ENCODE measurements at places on chromosomes 5 and 9.

DNA sequence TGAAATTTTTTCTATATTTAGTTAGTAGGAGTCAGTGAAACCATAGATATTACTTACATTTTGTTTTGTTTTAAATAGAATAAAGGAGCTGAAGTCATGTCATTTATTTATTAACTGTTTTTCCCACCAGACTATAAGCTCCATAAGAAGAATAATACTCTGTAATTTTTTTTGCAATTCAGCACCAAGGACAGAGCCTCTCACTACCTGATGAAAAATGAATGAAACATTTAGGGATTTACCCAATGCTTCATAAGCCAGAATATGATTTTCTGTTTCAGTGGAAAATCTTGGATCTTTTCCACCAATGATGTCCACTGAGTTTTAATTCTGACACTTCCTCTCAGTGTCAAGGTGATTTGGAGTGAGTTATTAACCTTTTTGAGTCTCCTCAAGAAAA, 624.9 kb upstream of the GRAMD2B start:
- DNase-seq = peak; percentile 36

DNA sequence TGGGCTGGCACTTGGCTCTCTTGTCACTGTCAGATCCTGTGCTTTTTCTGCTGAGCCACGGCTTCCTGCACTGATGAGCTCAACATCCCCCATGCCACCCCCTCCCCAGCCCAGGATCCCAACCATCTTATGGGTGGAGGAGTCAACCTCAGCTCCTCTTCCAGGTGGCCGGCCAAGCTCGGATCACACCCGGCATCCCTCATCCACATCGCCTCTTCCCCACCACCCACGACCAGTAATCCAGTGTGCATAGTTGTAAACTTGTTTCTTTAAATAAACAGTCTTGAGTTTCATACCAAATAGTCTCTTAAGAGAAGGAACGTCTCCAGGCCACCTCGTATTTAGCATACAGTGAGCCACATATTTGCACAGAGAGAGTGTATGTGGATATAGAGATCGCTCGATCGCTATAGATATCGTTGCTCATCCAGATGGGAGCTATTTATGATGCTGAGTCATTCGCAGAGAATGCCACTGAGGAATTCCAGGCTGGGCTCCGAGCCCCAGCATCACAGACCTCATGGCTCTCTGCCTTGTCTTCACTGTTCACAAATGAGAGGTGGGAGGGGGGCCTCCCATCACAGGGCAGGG, 61.8 kb upstream of the CPLX2 start:
- peak; percentile 95 for DNase-seq

GRCh38 chr9:114086607-114087006, 8.5 kb upstream of the AMBP start:
- DNase-seq = no peak

GRCh38 chr9:103301051-103301450, 305.9 kb downstream of the CYLC2 start:
- DNase-seq = no peak

DNA sequence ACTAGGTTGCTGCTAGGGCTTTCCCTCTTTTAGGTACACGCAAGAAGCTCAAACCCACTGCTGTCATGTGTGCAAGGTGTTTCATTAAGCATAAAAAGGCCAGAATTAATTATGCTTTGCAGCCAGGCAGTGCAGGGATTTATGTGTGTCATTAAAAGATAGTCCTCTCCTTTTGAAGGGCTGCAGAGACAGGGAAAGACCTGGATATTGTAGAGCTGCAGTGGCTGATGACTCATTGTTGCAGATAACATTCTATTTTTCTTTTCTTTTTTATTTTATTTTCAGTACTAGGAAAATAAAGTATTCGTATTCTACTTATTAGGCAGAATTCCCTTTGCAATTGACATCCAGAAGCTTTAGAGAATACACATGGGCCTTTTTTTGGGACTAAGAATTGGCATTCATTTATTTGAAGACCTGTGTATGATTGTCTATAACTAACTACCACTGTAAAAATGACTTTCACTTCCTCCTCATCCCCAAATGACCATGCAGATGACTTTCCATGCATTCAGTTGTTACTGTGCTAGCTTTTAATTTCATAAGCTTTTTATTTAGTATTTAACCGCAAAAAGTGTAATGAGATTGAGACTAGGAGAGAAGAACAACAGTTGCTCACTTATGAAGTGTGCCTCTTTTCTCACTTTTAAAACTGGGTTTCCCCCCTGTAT, 113.0 kb downstream of the PAM start:
- DNase-seq = peak; percentile 31

DNA sequence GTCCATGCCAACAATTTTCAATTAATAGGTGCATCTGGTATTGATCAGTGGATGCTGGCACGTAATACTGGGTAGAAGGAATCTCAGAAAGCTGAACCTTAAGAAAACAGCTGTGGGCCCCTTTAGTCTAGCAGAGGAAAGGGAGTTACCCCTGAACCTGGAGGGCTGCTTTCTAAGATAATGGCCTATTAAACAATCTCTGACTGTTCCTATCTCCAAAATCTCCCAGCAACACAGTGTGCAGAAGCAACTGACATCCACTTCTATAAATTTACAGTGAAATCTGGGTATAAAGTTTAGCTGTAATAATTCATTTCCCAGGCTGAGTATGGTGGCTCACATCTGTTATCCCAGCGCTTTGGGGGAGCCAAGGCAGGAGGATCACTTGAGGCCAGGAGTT, 198.8 kb downstream of the MAPKAP1 start:
- no peak for DNase-seq

DNA sequence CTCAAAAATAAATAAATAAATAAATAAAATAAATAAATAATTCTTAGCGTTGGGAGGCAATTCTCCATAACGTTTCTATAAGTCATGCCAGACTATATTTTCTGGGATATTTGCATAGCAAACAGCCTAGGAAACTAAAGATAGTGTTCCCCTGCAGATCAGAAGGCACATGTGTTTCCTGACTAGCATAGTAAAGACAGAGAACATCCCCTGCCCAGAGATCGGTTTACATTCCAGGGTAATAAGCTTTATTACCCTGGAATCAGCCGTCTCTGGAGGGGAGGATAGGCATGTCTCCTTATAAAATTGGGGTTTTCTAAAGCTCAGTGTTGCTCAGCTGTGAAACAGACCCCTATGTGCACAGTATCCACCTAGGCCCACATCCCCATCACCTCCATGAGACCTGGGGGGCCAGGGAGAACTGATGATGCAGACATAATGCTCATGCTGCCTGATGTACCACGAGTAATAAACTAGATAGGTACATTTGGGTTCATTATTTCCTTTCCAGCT, 36.9 kb upstream of the IFNK start:
- no peak for DNase-seq

DNA sequence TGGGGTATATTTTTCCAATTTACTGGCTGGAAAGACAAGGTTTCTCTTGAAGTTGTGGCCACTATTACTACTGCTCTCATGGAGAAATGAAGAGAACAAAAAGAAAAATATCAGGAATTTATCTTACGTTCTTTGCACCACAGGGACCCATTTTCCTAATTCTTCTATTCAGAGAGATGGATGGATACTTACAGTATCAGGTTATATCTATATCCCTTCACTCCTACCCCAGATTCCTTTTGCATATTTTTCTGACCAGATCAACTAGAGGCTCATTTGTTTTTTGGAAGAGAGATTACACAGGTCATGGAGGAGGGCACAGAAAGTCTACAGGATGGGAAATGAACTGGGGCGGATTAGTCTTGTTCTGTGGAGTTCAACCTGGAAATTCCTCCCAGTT, 277.2 kb upstream of the VLDLR start:
- no peak for DNase-seq

- DNase-seq = no peak
These were observed 111.2 kb downstream of the LMNB1 start for GRCh38 chr5:126888175-126888574.

GRCh38 chr9:134304261-134304660, 22.0 kb upstream of the RXRA start:
- DNase-seq = no peak

DNA sequence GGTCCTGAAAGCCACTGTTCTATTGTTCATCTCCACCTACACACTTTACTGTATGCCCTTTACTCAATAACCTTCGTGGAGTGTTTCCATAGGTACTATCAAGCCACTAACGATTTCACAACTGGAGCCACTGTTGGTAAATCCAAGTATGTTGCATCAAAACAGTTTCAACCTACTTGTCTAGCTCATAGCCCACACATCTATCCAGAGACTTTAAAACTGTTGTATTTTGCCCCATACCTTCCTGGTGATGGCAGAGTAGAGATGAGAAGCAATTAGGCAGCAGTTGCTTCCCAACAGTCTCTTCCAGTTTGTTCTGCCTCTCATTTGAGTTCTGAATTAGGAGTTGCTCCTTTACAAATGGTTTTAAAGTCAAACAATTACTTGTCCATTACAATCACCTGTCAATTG, 607 bp downstream of the FAXDC2 start:
- no peak for DNase-seq

- no peak for DNase-seq
These were observed 51.6 kb downstream of the SNCAIP start for GRCh38 chr5:122363623-122364022.

DNA sequence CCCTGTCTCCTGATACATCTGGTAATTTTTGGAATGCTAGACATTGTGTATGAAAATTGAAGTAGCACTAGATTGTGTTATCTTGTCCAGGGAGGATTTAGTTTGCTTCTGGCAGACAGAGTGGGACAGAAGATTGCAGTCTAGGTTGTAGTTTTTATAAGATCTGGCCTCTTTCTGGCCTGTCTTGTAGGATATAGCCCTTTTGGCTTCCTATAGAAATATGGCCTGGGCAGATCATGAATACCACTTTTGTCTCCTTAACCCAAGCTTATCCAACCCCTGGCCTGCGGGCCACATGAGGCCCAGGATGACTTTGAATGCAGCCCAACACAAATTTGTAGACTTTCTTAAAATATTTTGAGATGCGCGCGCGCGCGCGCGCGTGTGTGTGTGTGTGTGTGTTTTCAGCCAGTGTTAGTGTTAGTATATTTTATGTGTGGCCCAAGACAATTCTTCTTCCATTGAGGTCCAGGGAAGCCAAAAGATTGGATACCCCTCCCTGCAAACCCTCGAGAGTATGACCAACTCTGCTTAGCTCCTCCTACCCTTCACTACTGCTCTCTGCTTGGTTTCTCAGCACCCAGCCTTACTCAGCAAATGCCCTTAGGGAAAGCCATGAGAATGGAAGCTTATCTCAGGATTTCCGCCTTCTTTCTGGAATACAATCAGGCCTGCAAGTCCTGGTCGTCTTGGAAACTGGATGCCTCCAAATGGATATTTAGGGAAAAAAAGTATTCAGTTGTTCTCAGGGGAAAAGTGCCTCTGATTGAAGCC, 26.5 kb downstream of the ANKRD33B start:
- DNase-seq = peak; percentile 96

DNA sequence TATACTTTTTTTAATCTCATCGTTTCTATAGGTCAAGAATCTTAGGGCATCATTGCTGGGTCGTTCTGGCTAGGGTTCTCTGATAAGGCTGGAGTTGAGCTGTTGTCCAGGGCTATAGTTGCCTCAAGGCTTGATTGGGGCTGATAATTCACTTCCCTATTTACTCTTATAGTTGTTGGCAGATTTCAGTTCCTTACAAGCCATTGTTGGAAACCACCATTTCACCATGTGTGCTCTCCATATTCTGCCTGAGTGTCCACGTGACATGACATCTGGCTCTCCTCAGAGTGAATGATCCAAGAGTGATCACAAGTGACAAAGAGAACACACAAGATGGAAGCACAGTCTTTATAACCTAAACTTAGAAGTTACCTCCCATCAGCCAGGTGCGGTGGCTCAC, 852.2 kb downstream of the EFNA5 start:
- no peak for DNase-seq

- no peak for DNase-seq
These were observed 11.7 kb upstream of the TENT4A start for GRCh38 chr5:6701491-6701890.

- DNase-seq = peak; percentile 24
These were observed 16.2 kb downstream of the GDF9 start for GRCh38 chr5:132850066-132850465.

- DNase-seq = no peak
These were observed 101.8 kb downstream of the BOD1 start for GRCh38 chr5:173514661-173515060.

GRCh38 chr5:26060212-26060611, 978.2 kb downstream of the CDH9 start:
- DNase-seq = no peak

- no peak for DNase-seq
These were observed 630.7 kb upstream of the ZNF608 start for GRCh38 chr5:125377141-125377540.

DNA sequence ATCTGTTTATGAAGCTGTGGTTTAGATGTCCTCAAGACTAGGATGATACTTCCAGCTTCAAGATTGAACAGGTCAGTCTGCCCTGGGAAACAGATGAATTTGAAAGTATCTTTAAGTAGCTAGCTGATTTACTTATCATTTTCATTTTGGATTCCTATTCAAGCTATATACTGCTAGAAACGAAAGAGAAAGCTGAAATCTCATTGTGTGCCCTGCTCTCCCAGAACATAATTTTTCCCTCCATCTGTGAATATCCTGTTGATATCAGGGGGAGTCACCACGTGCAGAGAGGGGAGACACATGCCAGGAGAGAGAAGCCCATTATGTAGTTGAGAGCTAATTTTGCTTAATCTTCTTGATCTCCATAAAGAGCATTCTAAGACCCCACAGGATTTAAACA, 439.1 kb downstream of the NR2F1-AS1 start:
- peak; percentile 22 for DNase-seq

DNA sequence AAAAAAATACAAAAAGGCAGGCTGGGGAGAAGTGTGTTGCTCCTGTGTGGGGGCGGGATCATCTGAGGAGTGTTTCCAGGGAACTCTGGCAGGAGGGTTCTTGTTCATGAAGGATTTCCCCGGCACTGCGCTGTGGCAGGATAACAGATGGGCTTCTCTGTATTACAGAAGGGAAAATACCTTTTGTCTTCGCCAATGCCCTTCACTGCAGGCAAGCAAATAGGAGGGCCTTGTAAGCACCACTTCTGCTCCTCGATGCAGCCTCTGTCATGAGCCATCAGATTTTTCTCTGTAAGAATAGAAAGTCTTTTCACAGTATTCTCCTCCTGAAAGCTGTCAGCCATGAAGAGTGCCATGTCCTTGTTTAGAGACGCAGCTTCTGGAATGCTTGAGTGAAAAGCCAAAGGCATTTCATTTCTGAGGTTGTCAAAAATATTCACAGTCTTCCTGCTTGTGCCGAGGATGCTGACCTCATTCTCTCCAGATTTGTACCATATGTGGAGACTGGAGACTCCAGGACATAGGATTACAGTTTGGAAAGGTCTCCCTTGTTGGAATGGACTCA, 294.0 kb downstream of the YTHDC2 start:
- DNase-seq = peak; percentile 23

GRCh38 chr5:127416906-127417305, 100.5 kb upstream of the PRRC1 start:
- DNase-seq = no peak

- DNase-seq = no peak
These were observed 20.5 kb upstream of the TTLL11 start for GRCh38 chr9:122113574-122113973.

- no peak for DNase-seq
These were observed 1270.1 kb upstream of the ACO1 start for GRCh38 chr9:31114346-31114745.

GRCh38 chr5:34525761-34526160, 130.4 kb upstream of the RAI14 start:
- no peak for DNase-seq

Data from RPMI7951 (cell line).